ENCODE measurements at places on chromosomes 3 and 15. TPM values are rescaled to one million over a fixed set of nuclear protein-coding genes. Genes with fewer than 3 reads are reported as not detected.

- H3K27ac ChIP-seq: no peak overlapping the region
- no peak for DNase-seq
- H3K4me1 ChIP-seq: peaks cover 15% of the 10 kb centered on the region
- no peak overlapping the region for H3K4me3 ChIP-seq
- H3K27me3 ChIP-seq: 0 out of 3 replicates have a peak, but pooled peaks cover 3% of the 10 kb centered on the region
Observed at GRCh38 chr15:48898032-48898431, 20.1 kb downstream of the EID1 start.

GRCh38 chr3:193872265-193872753 lies 263.6 kb upstream of the HES1 start:
- no peak overlapping the region for H3K4me3 ChIP-seq
- H3K36me3 ChIP-seq: no peaks in the 10 kb centered on the region
- H3K4me1 ChIP-seq: peaks cover 43% of the 10 kb centered on the region
- H3K27ac ChIP-seq: no peak overlapping the region
- peak; percentile 70 for DNase-seq
- peaks cover 4% of the 10 kb centered on the region for H3K27me3 ChIP-seq

GRCh38 chr3:71407823-71408222 lies 175.7 kb downstream of the FOXP1 start:
- DNase-seq: no peak
- no peaks in the 10 kb centered on the region for H3K36me3 ChIP-seq
- H3K27ac ChIP-seq: no peak overlapping the region
- no peak overlapping the region for H3K4me3 ChIP-seq
- no peaks in the 10 kb centered on the region for H3K27me3 ChIP-seq

GRCh38 chr3:104102386-104102785 lies 1264.3 kb upstream of the ALCAM start:
- H3K27ac ChIP-seq: no peak overlapping the region
- H3K27me3 ChIP-seq: no peaks in the 10 kb centered on the region
- DNase-seq: peak; percentile 29
- no peaks in the 10 kb centered on the region for H3K36me3 ChIP-seq
- no peak overlapping the region for H3K4me3 ChIP-seq

- H3K4me1 ChIP-seq: peaks cover 16% of the 10 kb centered on the region
- peaks cover 7% of the 10 kb centered on the region for H3K27me3 ChIP-seq
- DNase-seq: no peak
- no peak overlapping the region for H3K27ac ChIP-seq
Observed at GRCh38 chr3:57161915-57162314, 3.2 kb downstream of the IL17RD start.

DNA sequence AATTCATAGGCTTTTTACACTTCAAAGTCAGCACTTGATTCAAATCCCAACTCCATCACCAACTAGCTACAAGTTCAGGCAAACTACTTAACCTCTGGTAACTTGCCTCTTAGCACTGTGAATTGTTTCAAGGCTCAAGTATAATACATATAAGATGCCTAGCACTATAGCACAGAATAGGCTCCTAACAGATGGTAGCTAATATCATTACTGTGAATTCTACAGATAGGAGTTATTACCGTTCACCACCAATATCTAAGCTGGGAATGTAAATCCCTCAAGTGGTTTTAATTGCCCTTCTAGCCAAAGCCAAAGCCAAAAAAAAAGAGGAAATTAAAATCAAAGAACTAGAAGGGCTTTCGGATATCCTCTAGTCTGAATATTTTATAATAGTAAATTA lies 15.4 kb downstream of the DLG1 start:
- no peak overlapping the region for H3K27ac ChIP-seq
- H3K4me1 ChIP-seq: peaks cover 20% of the 10 kb centered on the region
- H3K27me3 ChIP-seq: no peaks in the 10 kb centered on the region
- H3K36me3 ChIP-seq: peaks cover 16% of the 10 kb centered on the region
- no peak overlapping the region for H3K4me3 ChIP-seq

DNA sequence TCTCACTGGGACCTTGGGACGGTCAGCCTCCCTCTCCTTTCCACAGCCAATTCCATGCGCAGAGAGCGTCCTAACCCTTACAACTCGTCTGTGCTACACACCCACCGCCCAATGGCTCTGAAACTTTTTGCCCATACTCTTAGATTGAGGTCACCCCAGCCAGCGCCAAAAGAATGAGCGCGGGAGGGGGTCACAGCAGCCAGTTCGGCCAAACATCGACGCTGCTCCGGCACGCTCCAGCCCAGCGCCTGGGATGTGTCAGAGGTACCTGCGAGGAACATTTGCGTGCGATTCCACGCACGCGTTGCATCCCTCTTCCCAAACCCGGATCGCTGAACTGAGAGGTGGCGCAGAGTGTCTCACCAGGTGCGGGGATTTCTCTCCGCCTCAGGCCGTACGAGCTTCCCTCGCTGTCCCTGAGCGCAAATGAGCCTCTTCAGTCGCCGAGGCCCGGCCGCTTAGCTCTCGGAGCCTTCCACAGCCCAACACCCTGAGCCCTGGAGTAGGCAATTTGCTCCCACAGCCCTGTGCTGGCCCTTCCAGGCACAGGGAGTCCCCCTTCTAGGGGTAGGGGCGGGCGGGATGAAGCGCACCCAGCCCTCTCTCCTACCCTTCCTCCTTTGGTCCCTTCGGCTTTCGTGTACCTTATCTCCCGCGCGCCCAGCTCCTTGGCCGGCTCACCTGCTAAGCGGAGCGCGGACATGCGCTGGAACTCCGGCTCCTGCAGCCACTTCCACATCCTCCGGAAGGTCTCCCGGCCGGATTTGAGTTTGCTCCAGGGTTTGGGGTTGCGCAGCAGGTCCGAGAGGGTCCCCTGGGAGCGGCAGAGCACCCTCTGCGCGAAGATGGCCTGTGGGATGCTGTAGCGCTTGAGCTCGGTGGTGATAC lies 1.8 kb downstream of the ONECUT1 start:
- H3K36me3 ChIP-seq: no peaks in the 10 kb centered on the region
- DNase-seq: no peak
- H3K27me3 ChIP-seq: peaks cover 11% of the 10 kb centered on the region
- peak overlapping the region; percentile 84 for H3K27ac ChIP-seq
- H3K4me1 ChIP-seq: peaks cover 40% of the 10 kb centered on the region
- peak overlapping the region; percentile 67 for H3K4me3 ChIP-seq

- H3K27ac ChIP-seq: no peak overlapping the region
- no peak for DNase-seq
- H3K4me3 ChIP-seq: no peak overlapping the region
- H3K27me3 ChIP-seq: no peaks in the 10 kb centered on the region
Observed at GRCh38 chr3:73423116-73423515, 201.6 kb downstream of the PDZRN3 start.

- DNase-seq: peak; percentile 39
- no peak overlapping the region for H3K27ac ChIP-seq
- no peaks in the 10 kb centered on the region for H3K27me3 ChIP-seq
- peaks cover 94% of the 10 kb centered on the region for H3K4me1 ChIP-seq
- H3K4me3 ChIP-seq: no peak overlapping the region
Observed at GRCh38 chr3:13457593-13457992, 22.5 kb upstream of the HDAC11 start.

IL17RB gene
- total RNA-seq: 130 TPM

DNA sequence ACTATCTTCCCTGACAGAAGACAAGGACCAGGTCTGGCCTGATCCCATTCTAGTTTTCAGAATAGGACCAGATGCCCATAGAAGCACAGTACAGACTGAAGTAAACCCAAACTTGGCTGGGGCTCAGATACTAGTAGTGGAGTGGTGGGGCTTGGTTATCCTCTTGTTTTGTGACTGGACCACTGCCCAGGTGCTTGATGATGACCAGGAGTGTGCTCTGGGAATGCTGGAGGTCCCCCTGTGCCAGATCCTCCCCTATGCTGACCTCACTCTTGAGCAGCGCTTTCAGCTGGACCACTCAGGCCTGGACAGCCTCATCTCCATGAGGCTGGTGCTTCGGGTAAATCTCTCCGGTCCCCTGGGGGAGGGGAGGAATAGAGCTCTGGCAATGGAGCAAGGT lies 36.3 kb downstream of the ESYT3 start:
- H3K27me3 ChIP-seq: no peaks in the 10 kb centered on the region
- H3K4me3 ChIP-seq: no peak overlapping the region
- H3K27ac ChIP-seq: no peak overlapping the region

GRCh38 chr3:105369500-105370371 lies 3.0 kb downstream of the ALCAM start:
- H3K36me3 ChIP-seq: no peaks in the 10 kb centered on the region
- peak overlapping the region; percentile 81 for H3K4me3 ChIP-seq
- no peaks in the 10 kb centered on the region for H3K27me3 ChIP-seq
- H3K27ac ChIP-seq: peak overlapping the region; percentile 90
- H3K4me1 ChIP-seq: peaks cover 41% of the 10 kb centered on the region

DNA sequence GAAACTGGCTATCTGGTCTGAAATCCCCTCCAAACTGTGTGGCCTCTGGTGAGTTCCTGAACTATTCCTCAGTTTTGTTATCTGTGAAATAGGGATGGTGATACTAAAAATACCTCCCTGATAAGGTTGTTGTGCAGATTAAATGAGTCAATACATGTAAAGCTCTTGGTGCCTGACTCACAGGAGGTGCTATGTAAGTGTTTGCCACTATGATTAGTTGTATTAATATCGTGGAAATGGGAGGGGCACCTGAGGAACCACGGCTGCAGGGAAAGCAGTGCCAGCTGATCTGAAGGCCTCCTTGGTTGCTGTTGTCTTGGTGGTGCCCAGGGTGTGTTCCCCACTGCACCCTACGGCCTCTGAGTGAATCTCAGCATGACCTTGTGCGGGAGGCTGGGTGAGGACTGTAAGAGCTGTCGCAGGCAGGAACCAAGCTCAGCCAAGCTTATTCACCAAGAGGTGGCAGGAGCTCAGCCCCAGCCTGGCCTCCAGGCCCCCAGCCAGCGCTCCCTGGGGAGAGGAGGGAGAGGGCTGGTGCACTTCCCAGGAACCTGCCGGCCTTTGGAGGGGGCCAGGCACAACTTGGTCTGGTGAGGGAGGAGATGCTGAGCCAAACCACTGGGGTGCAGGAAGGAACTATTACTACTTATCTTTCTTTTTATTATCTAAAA lies 44.8 kb upstream of the CCDC174 start:
- 0 out of 2 replicates have a peak, but pooled peaks cover 7% of the 10 kb centered on the region for H3K4me1 ChIP-seq
- no peak for DNase-seq
- H3K27me3 ChIP-seq: peaks cover 32% of the 10 kb centered on the region
- H3K27ac ChIP-seq: no peak overlapping the region
- H3K4me3 ChIP-seq: no peak overlapping the region

DNA sequence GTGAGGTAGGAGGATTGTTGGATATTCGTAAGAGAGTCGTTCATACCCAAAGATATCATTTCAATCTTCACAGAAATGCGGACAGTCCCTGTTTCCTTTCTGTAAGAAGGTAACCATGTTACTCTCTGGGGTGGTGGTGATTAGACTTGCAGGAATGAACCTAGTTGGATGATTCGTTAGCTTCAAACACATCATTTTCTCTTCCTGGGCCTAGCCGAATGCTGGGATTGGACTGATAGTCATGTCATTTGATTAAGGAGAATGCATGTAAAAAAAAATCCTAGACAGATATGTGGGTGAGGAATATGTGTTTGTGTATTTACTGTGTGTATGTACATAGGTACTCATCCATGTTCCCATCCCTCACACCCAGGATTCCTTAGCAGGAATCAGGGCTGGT lies 12.4 kb downstream of the SLCO3A1 start:
- H3K27ac ChIP-seq: no peak overlapping the region
- no peaks in the 10 kb centered on the region for H3K36me3 ChIP-seq
- no peak overlapping the region for H3K4me3 ChIP-seq
- peaks cover 4% of the 10 kb centered on the region for H3K27me3 ChIP-seq

DNA sequence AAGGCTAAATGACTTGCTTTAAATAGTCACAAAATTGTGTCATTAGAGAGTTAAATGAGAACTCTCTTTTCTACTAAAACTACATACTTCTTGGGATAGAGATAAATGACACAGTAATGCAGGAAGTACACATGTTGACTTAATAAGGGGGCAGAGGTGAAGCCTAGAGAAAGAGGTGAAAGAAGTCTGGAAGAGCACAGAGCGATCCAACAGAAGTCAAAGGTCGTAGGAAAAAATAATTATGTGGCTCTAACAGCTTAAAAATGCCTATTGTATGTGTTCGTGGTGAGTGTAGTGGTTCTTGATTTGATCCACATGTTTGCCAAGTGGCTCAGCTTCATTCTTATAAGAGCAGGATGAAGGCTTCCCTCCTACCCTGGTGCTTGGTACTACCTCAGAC lies 61.7 kb downstream of the TMEM212 start:
- peak overlapping the region; percentile 20 for H3K27ac ChIP-seq
- H3K27me3 ChIP-seq: no peaks in the 10 kb centered on the region
- H3K4me1 ChIP-seq: peaks cover 59% of the 10 kb centered on the region
- DNase-seq: peak; percentile 55
